ENCODE measurements at places on chromosomes 4 and X.
A peak's percentile ranks its signal among the peaks of the same experiment; 100 is the strongest.

GRCh38 chr4:83449009-83449408 lies 6.6 kb downstream of the HELQ start:
- no peak for DNase-seq

GRCh38 chrX:124026529-124026928 lies 65.0 kb downstream of the STAG2 start:
- no peak for DNase-seq

DNA sequence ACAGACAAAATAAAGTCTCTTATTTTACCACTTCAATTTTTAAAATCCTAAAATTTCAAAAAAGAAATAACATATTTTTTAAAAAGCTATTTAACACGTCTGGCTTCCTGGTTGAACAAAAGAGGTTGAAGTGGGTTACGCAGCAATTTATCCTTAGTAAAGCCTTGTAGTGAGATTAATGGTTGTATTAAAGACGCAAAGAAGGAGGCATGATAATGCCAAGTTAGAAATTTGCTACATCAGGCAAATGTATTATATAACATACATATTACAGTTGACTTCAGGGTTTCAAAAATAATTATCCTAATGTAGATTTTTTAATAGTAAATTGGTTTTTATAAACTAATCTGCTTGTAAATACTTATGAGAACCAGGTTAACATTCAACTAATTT lies 35.3 kb downstream of the ANKRD17 start:
- no peak for DNase-seq

GRCh38 chr4:47145630-47146029 lies 114.3 kb downstream of the GABRB1 start:
- DNase-seq: no peak

GRCh38 chr4:10336471-10336870 lies 120.8 kb downstream of the ZNF518B start:
- peak; percentile 56 for DNase-seq

GRCh38 chr4:87938746-87939145 lies 36.8 kb upstream of the SPP1 start:
- no peak for DNase-seq

DNA sequence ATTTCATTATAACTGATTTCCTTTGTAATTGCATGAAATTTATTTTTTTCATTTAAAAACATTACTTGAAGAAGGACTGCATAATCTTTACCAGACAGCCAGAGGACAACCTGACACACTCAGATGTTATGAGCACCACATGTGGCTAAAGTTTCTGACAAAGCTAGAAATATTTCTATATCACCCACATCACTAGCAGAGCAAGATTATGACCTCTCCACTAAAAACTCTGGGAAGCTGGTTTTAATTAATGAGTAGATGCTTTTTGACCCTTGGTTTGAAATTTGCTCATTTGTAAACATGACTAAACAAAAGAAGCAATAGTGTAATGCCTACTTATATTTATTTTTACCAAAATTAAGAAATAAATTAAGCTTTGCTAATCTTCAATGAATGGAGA lies 661.5 kb upstream of the EPHA5 start:
- DNase-seq: no peak

DNA sequence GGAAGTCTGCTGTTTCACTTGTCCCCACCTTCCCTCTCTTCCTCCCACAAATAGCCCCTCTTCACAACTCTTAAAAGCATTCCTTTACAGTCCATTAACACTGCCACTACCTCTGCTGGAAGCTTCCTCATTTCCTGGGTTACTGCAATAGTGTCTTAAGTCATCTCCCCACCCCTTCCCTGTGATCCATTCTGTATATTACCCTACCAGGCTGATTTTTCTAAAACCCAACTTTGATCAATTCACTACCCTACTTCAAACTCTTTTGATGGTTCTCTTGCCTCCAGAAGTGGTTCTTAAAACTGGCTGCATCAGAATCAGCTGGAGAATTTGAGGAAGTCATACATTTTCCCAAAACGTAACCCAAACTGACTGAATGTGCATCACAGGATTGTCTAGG lies 8.8 kb upstream of the XIAP start:
- no peak for DNase-seq

DNA sequence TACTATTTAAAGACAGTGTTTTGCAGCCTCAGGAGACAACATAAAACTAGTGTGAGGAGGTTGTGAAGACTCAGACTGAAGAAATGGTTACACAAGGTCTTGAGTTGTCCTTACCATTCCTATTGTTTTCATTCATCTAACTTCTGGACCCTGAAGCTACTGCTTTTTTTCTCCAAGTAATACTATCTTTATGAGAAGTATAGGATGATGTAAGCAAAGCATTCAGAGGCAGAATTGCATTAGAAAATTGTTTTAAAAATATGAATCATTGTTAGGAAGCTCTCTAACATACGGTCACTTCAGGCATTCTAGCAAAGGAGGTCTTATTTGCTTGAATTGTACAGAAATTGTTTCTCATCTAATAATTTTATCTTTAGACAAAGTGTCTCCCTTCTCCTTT lies 357.8 kb downstream of the TLL1 start:
- DNase-seq: no peak

- no peak for DNase-seq
Observed at GRCh38 chrX:23656091-23656490, 11.2 kb upstream of the PRDX4 start.

- no peak for DNase-seq
Observed at GRCh38 chr4:102076622-102077021, 268.7 kb downstream of the SLC39A8 start.
